ENCODE measurements at places on chromosomes 5 and 9.

GRCh38 chr9:126420643-126421564 is 94.3 kb downstream of the MVB12B start:
- DNase-seq: peak; percentile 78

DNA sequence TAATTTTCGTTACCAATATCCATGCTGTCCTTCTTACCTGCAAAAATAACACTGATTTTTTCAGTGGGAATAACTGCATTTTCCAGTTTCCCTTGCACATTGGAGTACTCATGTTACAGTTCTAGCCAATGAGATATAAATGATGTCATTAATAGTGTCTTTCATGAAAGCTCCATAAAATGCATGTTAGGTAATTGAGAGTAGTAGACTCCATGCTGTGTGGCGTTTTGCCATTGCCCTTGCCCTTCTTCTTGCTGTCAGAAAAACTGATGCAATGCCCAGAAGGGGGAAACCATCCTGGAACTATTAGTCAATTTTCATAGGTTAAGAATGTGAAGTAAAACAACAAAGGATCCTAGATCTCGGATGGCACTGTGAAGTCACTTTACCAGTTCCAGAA is 1765.3 kb downstream of the EFNA5 start:
- no peak for DNase-seq

- DNase-seq: peak; percentile 4
Measured at GRCh38 chr5:148687427-148687826, 33.1 kb upstream of the HTR4 start.

GRCh38 chr5:33415811-33416354 is 24.9 kb upstream of the TARS1 start:
- no peak for DNase-seq

DNA sequence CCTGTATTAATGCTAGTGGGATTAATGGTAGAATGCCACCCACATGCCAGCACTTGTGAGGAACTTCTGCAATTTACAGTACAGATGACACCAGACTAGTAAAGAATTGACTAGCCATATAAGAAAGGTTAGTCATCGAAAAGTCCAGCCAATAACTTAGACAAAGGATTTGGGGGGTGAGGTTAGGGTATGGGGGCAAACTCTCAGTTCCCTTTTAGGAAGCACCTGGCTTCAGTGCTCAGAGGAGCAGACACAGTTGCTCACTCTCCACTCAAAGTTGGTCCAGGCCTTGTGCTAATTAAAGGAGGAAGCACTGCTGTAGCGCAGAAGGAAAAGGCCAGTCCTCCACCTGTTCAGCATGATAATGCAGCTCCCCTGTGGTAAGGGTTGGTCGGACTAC is 25.2 kb downstream of the TGFBR1 start:
- DNase-seq: no peak

DNA sequence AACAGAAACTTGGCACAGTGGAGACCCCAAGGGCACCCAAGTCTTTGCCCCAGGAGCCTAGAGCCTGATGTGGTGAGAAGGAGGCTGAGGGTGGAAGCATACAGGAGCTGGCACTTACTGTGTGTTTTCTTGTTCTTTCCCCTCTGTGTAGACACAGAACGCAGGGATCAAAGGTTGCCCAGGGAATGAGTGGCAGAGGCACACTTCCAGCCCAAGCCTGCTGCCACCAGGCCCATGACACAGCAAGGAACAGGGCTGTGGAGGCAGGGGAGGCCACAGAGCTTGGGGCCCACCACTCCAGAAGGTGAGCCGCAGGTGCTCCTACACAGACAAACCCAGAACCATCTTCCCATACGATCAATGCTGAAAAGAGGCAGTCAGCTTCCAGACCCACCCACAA is 73.9 kb upstream of the S1PR3 start:
- no peak for DNase-seq

GRCh38 chr5:97044052-97044451 is 98.4 kb downstream of the LIX1 start:
- DNase-seq: no peak

DNA sequence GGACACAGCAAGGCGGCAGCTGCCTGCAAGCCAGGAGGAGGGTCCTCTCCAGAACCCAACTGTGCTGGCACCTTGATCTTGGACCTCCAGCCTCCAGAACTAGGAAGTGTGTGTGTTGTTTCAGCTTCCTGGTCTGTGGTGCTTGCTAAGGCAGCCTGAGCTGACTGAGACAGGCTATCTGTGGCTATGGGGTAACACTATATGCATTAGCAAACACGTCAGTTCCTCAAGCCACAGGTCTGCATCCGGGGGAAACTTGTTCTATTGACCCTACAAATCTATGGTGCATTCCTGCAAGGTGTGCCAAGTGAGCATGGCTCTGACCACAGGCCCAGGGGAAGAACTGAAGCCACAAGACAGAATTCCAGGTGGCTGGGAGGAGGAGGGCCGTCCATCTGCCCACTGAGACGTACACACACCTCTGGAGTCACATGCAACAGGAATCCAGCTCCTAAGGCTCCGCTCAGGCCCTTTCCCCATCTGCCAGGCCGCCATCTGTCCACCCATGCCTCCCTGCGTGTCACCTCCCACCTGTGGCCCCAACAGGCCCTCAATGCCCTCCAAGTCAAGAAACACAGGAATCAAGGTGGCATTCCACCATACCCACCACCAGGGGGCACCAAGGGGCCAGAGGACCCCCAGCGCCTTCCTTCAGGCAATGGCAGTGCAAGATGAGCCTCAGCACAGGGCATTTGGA is 174.9 kb downstream of the ROR2 start:
- peak; percentile 71 for DNase-seq

DNA sequence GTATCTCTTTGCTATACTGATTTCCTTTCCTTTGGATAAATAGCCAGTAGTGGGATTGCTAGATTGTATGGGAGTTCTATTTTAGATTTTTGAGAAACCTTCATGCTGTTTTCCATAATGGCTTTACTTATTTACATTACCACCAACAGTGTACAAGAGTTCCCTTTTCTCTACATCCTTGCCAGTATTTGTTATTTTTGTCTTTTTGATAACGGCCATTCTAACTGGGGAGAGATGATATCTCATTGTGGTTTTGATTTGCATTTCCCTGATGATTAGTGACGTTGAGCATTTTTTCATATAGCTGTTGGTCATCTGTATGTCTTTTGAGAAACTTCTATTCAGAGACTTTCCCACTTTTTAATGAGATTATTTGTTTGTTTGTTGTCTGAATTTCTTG is 25.8 kb downstream of the NADK2 start:
- DNase-seq: no peak

DNA sequence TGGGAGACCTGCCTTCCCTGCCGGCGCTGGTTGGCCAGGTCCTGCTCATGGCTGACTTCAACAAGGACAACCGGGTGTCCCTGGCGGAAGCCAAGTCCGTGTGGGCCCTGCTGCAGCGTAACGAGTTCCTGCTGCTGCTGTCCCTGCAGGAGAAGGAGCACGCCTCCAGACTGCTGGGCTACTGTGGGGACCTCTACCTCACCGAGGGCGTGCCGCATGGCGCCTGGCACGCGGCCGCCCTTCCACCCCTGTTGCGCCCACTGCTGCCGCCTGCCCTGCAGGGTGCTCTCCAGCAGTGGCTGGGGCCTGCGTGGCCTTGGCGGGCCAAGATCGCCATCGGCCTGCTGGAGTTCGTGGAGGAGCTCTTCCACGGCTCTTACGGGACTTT is 10.6 kb downstream of the DIPK1B start:
- DNase-seq: no peak
